Calu3 (cell line): ENCODE measurements at places on chromosomes 13 and 19. TPM values are rescaled to one million over a fixed set of nuclear protein-coding genes. Genes with fewer than 3 reads are reported as not detected.

Gene ZNF776
- 19.7 and 21.6 TPM in 2 replicates for total RNA-seq

Gene MED16
- total RNA-seq = 21.4 and 22.4 TPM in 2 replicates

Gene PRSS57
- total RNA-seq = not detected in 2 replicates

Gene PGLYRP1
- total RNA-seq = not detected in 2 replicates

Gene TPGS1
- 8.6 and 9.0 TPM in 2 replicates for total RNA-seq

Gene LMO7
- total RNA-seq = 105 and 117 TPM in 2 replicates

GRCh38 chr19:815775-816499 lies 5.8 kb downstream of the PLPPR3 start:
- peaks cover 49% of the 10 kb centered on the region for H3K36me3 ChIP-seq
- H3K4me3 ChIP-seq = no peak overlapping the region
- DNase-seq = no peak
- H3K27me3 ChIP-seq = peaks cover 13% of the 10 kb centered on the region

GRCh38 chr13:91031508-91031907 lies 316.0 kb upstream of the MIR17HG start:
- H3K4me1 ChIP-seq = no peaks in the 10 kb centered on the region
- H3K36me3 ChIP-seq = no peaks in the 10 kb centered on the region
- H3K27me3 ChIP-seq = no peaks in the 10 kb centered on the region
- DNase-seq = no peak
- no peak overlapping the region for H3K4me3 ChIP-seq
- no peak overlapping the region for H3K27ac ChIP-seq

DNA sequence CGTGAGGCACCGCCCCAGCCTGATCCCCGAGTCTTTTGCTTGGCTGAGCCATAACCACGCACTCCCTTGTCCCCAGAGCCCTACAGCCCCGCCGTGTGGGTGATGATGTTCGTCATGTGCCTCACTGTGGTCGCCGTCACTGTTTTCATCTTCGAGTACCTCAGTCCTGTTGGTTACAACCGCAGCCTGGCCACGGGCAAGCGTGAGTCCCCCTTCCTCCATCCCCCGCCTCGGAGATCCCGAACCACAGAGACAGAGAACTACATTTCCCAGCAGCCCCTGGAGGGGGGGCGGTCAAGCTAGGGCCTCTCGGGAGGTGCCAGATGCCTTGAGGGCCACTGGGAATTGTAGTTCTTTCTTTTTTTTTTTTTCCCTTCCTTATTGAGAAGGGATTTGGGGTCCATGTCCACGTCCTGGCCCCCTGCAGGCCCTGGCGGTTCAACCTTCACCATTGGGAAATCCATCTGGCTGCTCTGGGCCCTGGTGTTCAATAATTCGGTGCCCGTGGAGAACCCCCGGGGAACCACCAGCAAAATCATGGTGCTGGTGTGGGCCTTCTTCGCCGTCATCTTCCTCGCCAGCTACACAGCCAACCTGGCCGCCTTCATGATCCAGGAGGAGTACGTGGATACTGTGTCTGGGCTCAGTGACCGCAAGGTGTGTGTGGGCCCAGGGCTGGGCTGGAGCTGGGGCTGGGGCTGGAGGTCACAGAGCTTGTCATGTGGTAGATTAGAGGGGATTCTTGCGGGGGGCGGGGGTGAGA lies 25.9 kb downstream of the GRIN2D start:
- H3K36me3 ChIP-seq = no peaks in the 10 kb centered on the region
- H3K27me3 ChIP-seq = peaks cover 25% of the 10 kb centered on the region
- H3K4me3 ChIP-seq = no peak overlapping the region
- H3K4me1 ChIP-seq = peaks cover 9% of the 10 kb centered on the region
- H3K27ac ChIP-seq = no peak overlapping the region

GRCh38 chr13:54614726-54615125 lies 1586.1 kb downstream of the OLFM4 start:
- H3K4me1 ChIP-seq = no peaks in the 10 kb centered on the region
- H3K4me3 ChIP-seq = no peak overlapping the region

GRCh38 chr19:32464279-32464678 lies 58.7 kb downstream of the DPY19L3 start:
- no peaks in the 10 kb centered on the region for H3K4me1 ChIP-seq
- peaks cover 4% of the 10 kb centered on the region for H3K36me3 ChIP-seq
- no peak for DNase-seq
- H3K27me3 ChIP-seq = no peaks in the 10 kb centered on the region

DNA sequence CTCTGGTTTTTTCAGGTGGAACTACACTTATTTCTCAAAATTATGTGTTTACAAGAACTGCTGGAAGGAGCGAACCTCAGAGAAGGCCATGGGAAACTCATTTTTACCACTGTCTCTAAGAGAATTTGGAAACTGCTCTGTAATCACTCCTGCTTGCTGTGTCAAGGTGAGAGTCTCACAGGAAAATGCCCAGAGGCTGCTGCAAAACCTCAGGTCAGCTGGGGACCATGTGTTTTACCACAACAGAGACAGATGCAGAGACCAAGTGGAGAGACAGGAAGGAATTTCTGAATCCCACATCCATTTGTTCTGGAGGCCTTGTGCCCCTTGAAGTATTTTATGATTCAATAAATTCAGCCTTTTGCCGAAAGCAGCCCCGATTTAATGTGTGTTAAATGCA lies 743.8 kb upstream of the SLC10A2 start:
- H3K27me3 ChIP-seq = no peaks in the 10 kb centered on the region
- no peak overlapping the region for H3K4me3 ChIP-seq
- no peak for DNase-seq
- no peaks in the 10 kb centered on the region for H3K36me3 ChIP-seq
- H3K4me1 ChIP-seq = no peaks in the 10 kb centered on the region

- H3K4me1 ChIP-seq = no peaks in the 10 kb centered on the region
- no peaks in the 10 kb centered on the region for H3K27me3 ChIP-seq
- H3K36me3 ChIP-seq = no peaks in the 10 kb centered on the region
- no peak overlapping the region for H3K4me3 ChIP-seq
- no peak for DNase-seq
Measured at GRCh38 chr13:33633701-33634545, 184.0 kb upstream of the RFC3 start.

GRCh38 chr19:40693150-40693788 lies 2.8 kb upstream of the NUMBL start:
- H3K4me3 ChIP-seq = no peak overlapping the region
- peak overlapping the region; percentile 23 for H3K27ac ChIP-seq
- H3K4me1 ChIP-seq = no peaks in the 10 kb centered on the region
- peaks cover 71% of the 10 kb centered on the region for H3K36me3 ChIP-seq
- H3K27me3 ChIP-seq = no peaks in the 10 kb centered on the region

- no peak overlapping the region for H3K4me3 ChIP-seq
- no peak overlapping the region for H3K27ac ChIP-seq
- H3K36me3 ChIP-seq = no peaks in the 10 kb centered on the region
- peaks cover 92% of the 10 kb centered on the region for H3K27me3 ChIP-seq
- no peak for DNase-seq
- H3K4me1 ChIP-seq = peaks cover 9% of the 10 kb centered on the region
Measured at GRCh38 chr19:49393881-49394280, 5.8 kb downstream of the KASH5 start.

DNA sequence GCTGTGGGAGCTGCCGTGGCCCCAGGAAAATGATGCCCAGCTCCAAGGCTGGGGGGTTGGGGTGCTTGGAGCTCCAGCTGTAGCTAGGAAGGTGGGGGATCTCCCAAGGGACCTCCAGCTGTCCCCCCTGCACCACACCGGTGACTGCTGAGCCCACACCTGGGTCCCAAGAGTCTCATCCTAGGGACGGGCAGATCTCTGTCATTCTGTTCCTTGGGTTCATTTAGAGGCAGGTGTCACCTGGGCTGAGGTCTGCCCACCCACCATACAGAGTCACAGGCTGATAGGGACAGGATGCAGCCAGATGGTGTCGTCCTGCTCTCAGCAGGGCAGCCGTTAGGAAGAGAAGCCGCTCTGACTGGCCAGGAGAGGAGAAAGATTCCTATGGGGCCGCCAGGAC lies 5.3 kb downstream of the F2RL3 start:
- no peak overlapping the region for H3K4me3 ChIP-seq
- DNase-seq = no peak
- H3K27ac ChIP-seq = no peak overlapping the region
- peaks cover 11% of the 10 kb centered on the region for H3K27me3 ChIP-seq
- peaks cover 6% of the 10 kb centered on the region for H3K36me3 ChIP-seq

DNA sequence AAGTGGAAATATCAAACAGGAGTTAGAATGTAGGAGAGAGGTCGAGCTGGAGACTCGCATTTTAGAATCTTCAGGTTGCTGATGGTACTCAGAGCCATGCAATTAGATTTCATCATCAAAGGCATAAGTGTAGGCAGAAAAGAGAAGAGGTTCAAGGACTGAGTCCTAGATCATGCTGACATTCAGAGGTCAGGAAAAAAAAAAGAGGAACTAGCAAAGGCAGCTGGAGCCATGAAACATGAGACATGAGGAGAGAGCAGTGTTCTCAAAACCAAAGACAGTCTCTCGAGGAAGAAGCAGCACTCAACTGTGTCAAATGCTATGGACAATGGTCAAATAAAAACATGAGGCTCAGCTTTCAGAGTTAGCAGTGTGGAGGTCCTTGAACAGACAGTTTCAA lies 12.4 kb upstream of the TPP2 start:
- H3K4me3 ChIP-seq = no peak overlapping the region
- no peaks in the 10 kb centered on the region for H3K36me3 ChIP-seq
- H3K27ac ChIP-seq = no peak overlapping the region
- H3K4me1 ChIP-seq = no peaks in the 10 kb centered on the region
- H3K27me3 ChIP-seq = peaks cover 16% of the 10 kb centered on the region
